ENCODE measurements at places on chromosomes 2 and 18.

- no peak for DNase-seq
These were observed 77.2 kb downstream of the TSN start for GRCh38 chr2:121832412-121833357.

GRCh38 chr2:96928277-96928781 lies 58.1 kb downstream of the FAM178B start:
- peak; percentile 53 for DNase-seq

DNA sequence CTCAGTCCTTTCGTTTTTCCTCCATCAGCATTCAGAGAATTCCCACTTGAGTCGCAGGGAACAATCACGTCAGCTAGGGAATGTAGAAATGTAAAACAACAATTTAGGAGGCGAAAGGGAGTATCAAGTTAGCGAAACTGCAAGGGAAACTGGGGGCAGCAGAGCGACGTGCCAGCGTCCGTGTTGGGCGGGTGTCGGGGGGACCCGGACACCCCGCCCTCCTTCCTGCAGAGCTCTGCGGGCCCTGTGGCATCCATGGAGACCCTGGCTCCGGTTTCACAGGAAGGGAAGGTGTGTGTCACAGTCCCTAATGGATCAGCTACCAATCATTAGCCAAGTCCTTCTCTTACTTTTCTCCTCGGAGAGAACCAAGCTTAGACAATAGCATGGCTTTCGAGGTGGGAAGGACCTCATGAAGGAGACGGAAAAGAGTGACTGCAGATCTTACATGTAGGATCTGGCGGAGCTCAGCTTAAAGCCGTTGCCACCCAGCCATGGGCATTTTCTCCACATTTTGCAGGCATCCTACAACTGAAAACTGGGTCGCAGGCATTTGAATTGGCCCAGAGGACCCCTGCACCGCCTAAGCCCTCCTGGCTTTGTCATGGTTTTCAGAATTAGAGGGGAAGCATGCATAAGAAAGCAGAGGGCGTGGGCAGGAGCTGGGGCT lies 33.7 kb downstream of the SOX11 start:
- DNase-seq, result no peak

GRCh38 chr18:45664824-45665763 lies 49.8 kb downstream of the SLC14A2 start:
- peak; percentile 4 for DNase-seq

GRCh38 chr2:29382486-29382885 lies 267.3 kb downstream of the CLIP4 start:
- no peak for DNase-seq

DNA sequence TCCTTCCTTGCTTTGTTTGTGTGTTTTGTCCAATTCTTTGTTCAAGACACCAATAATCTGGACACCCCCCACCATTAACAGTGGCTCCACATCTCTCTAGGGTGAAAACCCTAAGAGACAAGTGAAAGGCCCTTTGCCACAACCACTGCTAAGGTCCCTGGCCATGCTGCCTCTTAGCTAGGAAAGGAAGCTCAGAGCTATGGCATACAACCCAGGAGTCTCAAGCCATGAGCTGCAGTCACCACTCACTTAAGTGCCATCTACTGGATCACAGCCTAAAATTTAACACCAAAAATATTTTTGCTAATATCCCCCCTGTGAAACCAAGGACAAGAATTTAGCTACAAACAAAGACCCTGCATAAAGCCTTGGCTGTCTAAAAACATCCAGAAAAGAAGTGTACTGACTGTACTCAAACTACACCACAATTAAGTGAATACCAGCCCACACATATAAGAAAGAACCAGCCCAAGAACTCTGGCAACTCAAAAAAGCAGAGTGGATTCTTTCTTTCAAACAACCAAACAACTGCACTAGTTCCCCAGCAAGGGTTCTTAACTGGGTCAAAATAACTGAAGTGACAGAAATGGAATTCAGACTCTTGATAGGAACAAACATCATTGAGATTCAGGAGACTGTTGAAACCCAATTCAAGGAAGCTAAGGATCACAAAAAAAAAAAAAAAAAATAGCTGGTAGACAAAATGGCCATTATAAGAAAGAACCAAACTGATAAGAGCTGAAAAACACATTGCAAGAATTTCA lies 130.1 kb upstream of the GALNT5 start:
- no peak for DNase-seq

DNA sequence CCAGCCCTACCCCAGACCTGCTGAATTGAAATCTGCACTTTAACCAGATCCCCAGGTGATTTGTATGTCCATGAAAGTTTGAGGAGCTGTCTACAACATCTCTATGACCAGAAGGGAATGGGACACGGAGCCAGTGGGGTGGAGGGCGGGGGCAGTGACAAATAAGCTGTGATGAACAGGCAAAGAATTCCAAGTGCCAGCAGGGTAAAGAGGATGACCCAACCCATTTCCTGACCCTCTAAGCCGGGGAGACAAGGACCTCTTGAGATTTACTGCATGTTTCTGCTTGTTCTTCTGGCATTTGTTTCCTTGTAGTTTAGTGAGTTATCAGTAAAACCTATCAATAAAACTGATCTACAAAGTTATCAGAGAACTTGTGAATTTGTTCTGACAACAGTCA lies 8.7 kb downstream of the TET3 start:
- DNase-seq, result no peak

DNA sequence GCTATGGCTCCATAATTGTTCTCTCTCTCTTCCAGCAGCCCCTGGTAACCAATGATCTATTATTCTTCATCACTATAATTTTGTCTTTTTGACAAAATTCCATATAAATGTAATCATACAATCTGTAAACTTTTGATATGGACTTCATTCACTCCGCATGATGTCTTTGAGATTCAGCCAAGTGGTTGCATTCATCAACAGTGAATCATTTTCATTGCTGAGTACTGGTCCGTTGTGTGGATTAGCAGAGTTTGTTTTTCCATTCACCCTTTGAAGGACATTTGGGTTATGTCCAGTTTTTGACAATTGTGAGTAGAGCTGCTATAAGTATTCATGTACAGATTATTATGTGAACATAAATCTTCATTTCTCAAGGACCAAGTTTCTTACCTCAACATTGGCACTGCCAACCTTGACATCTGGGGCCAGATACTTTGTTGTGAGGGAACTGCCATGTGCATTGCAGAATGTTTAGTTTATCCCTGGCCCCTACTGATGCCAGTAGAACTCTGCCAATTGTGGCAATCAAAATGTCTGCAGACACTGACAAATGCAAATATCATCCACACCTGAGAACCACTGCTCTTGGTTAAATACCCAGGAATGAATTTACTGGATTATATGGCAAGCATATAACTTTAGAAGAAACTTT lies 48.4 kb upstream of the BCL2L11 start:
- no peak for DNase-seq

DNA sequence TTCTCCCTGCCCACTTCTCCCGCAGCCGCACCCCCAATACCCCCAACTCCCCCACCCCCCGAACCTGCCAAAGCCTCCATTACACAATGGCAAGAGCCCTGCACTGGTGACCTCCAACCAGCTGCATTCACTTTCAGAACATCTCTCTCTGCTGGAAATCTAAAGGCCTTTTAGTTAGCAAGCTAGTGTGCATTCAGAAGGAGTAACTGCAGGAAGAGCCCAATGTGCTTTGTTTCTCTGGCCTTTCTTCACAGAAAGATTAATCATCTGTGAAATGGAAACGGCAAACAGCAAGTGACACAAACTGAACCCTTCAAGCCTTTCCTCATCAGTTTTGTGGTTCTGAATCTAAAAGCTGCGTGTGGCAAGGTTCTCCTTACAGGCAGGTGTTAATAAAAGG lies 124.2 kb downstream of the OLA1 start:
- DNase-seq, result no peak

- DNase-seq, result no peak
These were observed 1.8 kb upstream of the ABI2 start for GRCh38 chr2:203326356-203326755.

GRCh38 chr2:160028431-160029269 lies 33.8 kb downstream of the PLA2R1 start:
- no peak for DNase-seq

- DNase-seq, result no peak
These were observed 76.7 kb downstream of the MRPS9 start for GRCh38 chr2:105114551-105114950.

GRCh38 chr2:14536976-14537375 lies 95.5 kb upstream of the LRATD1 start:
- no peak for DNase-seq

DNA sequence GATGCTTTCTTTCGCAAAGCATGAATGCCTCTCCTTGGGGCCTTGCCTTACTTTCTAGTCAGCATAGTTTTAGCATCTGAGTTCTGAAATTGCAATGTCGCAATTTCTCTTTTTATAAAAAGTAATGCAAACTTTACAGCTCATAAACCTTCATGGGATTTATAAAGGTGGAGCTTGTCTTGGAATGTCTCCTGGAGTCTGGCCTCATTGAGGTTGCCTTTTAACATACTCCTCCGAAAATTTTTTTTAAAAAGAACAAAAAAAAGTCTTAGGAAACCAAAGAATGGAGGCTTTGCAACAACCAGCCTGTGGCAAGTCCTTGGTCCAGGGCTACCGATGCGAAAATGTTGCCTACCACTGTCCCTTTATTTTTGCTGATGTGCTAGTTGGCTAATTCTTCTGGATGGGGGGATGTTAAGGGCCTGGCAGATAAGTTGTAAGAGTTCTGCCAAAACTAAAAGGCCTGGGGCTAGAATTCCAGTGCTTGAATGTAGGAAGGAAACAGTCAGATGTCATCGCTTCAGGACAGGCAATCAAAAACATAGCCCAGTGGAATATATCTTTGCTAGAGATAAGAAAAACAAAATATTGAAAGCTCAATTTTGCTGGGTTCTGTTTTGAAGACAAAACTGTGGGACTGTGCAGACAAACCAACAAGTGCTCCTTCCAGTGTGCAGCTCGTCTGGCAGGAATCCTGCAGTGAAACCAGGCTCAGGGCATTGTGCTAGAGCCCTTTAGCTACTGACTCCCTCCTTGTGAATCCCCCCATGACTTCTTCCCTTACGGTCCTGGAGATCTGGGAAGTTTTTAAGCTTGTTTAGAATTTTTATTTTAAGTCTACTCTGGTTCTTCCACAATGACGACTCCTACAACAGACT lies 213.0 kb downstream of the PIEZO2 start:
- no peak for DNase-seq

DNA sequence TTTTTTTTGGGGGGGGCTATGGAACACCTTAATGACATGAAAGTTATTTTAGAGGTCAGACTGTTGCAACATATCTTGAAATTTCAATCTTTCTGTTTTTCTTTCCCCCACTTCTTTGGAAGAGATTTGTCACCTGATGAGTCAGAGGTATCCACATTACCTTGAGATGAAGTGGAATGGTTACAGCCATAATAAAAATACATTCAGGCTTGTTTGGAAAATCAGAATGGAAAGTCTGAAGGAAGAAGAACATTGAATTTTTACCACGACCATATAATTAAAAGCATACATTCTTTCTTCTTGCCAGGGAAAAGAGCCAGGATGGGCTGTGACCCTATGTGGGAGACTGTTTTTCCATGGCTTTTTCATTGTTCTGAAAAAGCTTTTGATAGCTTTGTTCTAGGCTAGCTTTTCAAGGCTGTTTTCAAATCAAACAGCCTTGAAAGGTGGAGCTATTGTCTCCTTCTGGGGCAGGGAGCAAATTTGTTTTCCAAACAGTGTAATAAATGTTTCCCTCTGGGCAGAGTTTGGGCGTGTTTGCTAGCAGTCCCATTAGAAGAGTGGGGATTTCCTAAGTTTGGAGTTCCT lies 2.3 kb upstream of the GTF3C3 start:
- DNase-seq, result no peak

DNA sequence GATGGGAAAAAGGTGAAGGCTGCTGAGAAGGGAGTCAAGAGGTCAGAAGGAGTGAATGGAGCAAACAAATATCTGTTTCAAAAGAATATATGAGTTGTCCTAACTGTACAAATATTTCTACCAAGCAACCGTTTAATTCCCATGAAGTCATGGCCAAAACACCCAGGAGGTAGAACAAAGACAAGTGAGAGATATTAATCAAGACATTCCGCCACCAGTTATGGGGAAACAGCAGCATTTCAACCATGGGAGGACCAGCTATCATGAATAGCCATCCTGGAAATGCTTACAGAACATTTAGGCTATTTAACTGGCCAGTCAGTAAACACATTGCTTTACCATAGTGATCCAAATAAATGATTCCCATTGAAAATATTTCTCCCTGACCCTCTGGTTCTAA lies 396.3 kb downstream of the IRS1 start:
- no peak for DNase-seq

DNA sequence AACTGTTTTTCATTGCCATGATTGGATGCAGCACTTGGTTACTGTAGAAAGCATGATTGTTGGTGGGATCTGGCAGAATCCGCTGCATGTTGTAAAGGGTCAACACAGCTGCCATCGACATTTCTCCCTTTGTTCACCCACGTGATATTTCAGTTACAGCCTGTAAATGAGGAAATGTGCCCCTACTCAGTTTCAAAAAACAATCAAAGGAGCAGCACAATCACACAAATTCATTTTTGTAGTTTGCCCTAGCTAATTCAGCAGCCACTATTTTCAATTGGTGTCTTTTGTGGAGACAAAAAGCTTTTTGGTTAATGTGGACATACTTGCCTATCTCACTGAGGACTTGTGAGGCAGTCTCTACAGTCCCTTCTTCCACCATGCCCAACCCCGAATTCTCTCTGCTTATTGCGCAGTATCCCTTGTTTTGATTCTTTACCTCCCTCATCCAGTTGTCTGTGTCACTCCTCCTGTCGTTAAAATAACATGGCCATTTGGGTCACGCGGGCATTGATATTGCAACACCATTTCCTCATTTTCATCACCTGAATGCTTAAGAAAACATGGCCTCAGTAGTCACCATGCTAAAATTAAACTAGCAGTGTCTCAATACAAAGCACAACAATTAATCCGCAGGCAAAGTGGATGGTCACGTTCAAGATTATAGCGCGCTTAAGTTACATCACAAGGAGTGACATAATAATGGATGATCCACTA lies 6.4 kb upstream of the PROC start:
- DNase-seq, result no peak

GRCh38 chr2:64325852-64326577 lies 127.9 kb upstream of the LGALSL start:
- DNase-seq, result no peak

DNA sequence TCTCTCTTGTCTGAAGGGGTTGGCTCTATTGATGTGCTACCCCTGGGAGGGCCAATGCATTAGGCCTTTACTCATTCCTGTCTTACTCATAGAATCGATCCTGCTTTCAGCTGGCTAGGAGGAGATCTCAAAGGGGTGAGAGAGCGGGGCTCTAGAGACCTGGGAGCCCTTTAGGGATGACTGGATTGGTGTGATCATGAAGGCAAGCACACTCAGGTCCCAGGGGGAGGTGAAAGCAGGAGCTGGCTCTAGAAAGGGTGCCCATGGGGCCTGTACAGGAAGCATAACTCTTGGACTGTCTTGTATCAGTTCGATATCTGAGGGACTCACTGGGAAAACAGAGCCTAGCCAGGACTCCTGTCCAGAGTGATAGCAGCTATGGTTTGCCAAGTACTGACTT lies 47.8 kb downstream of the INPP4A start:
- DNase-seq, result no peak
